Mucosa of gallbladder (tissue), 1 donor: ENCODE measurements at places on chromosomes 4 and X. TPM values are rescaled to one million over a fixed set of nuclear protein-coding genes. Genes with fewer than 3 reads are reported as not detected.

DOCK11 gene
- total RNA-seq, result 16.3 TPM

MTTP gene
- total RNA-seq, result 3.8 TPM

MAGEB2 gene
- total RNA-seq, result not detected

TCP11X2 gene
- 0.17 TPM for total RNA-seq

PJA1 gene
- total RNA-seq, result 25.0 TPM

CABS1 gene
- total RNA-seq, result not detected

RNF4 gene
- 52.3 TPM for total RNA-seq

UGT2B10 gene
- total RNA-seq, result 10.2 TPM

SPANXD gene
- not detected for total RNA-seq

RTL9 gene
- total RNA-seq, result 0.17 TPM

TMSB15B gene
- total RNA-seq, result 2.0 TPM

SPANXA1 gene
- total RNA-seq, result not detected

STAG2 gene
- total RNA-seq, result 58.0 TPM

CPE gene
- 39.6 TPM for total RNA-seq

NIPAL1 gene
- 9.2 TPM for total RNA-seq

CACNA1F gene
- 0.20 TPM for total RNA-seq

NAT8L gene
- 0.40 TPM for total RNA-seq

GDI1 gene
- total RNA-seq, result 157 TPM

SPANXN4 gene
- not detected for total RNA-seq

SLC38A5 gene
- total RNA-seq, result 3.8 TPM

HOPX gene
- 27.6 TPM for total RNA-seq

TFDP3 gene
- not detected for total RNA-seq

EMCN gene
- 13.9 TPM for total RNA-seq

POLN gene
- total RNA-seq, result 7.7 TPM

TXK gene
- total RNA-seq, result 0.86 TPM

CCNB3 gene
- total RNA-seq, result 0.78 TPM

PAPSS1 gene
- total RNA-seq, result 53.8 TPM

PAGE4 gene
- total RNA-seq, result not detected

SPOCK3 gene
- total RNA-seq, result 2.3 TPM

GLRA2 gene
- not detected for total RNA-seq

GPAT3 gene
- total RNA-seq, result 11.2 TPM

PF4V1 gene
- not detected for total RNA-seq

DRP2 gene
- 0.29 TPM for total RNA-seq

PNMA6E gene
- total RNA-seq, result not detected

GAB3 gene
- total RNA-seq, result 4.6 TPM

PCSK1N gene
- 21.3 TPM for total RNA-seq

CT47A7 gene
- not detected for total RNA-seq

CMC4 gene
- total RNA-seq, result 10.1 TPM

DCAF4L1 gene
- 0.12 TPM for total RNA-seq

TNMD gene
- total RNA-seq, result not detected

SOWAHB gene
- 11.7 TPM for total RNA-seq

OCIAD1 gene
- total RNA-seq, result 128 TPM

GCNA gene
- 2.0 TPM for total RNA-seq

BEX1 gene
- total RNA-seq, result 3.8 TPM

FRMD7 gene
- total RNA-seq, result 0.12 TPM

GUCY1A1 gene
- total RNA-seq, result 20.0 TPM

ADGRL3 gene
- 3.5 TPM for total RNA-seq

TCEAL6 gene
- total RNA-seq, result not detected

RASL11B gene
- total RNA-seq, result 2.6 TPM

GPR143 gene
- 1.8 TPM for total RNA-seq

CASK gene
- total RNA-seq, result 56.1 TPM

ERAS gene
- not detected for total RNA-seq

OTUD6A gene
- total RNA-seq, result not detected
